ENCODE measurements at places on chromosomes 13 and 19.

DNA sequence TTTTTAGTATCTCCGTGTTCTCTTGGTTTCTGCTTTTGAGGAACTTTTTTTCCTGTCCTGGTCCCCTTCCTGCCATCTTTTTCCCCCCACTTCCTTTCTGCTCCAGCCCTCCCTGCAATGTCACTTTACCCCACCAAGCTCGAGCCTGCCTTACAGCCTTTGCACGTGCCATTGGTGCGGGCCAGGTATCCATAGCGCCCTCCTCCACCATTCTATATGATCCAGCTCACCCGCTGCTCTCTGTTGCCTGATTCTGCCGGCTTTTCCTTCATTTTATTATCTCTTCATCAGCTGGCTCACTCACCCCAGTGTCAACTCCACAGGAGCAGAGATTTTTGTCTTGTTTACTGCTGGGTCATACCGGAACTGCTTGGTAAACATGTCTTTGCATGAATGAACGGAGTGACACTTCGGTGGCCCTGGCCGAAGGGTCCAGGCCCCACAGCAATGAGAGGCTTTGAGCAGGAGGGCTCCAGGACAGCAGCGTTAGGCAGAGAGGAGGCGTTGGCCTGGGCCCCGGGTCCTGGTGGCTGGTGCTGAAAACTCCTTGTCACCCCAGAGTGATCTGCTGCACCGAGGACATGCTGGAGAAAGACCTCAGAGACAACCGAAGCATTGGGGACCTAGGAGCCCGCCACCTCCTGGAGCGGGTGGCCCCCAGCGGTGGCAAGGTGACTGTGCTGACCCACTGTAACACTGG lies 1.2 kb downstream of the MRI1 start:
- DNase-seq = no peak

DNA sequence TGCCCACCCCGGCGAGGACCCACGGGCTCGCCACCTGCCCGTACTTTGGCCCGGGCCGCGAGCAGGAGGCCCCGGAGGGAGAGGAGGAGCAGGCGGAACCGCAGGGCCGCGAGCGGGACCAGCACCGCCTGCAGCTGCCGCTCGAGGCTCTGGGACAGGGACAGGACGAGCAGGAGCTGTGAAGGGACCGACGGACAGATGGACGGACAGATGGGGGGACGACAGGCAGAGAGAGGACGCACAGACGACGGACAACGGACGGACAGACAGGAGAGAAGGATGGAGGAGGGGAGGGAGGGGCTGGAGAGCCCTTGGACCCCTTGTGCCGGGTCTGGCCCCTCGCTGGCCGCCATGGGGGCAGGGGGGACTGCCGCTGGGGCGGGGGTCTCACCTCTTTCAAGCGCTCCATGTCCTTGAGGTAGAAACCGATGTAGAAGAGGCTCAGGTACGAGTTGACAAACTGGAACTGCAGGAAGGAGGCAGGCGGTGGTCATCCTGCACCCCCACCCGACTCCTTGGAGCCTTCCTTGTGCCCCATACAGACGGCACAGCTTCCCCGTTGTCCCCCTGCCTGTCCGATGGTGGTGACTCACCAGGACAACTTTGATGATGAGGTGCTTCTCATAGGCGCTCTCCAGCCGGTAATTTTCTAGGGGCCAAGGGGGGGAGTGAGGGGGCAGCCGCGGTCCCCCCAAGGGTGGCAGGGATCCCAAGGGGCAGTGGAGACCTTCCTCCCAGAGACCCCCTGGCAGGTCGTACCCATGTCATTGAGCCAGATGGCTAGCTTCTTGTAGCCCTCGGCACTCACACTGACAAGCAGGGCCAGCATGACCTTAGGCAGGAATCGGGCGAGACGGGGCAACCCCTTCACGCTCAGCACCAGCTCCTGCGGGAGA lies 5.0 kb downstream of the ANO8 start:
- DNase-seq = no peak

- no peak for DNase-seq
Measured at GRCh38 chr13:50116430-50116973, 101.3 kb downstream of the KCNRG start.

- no peak for DNase-seq
Measured at GRCh38 chr13:113020323-113021080, 51.5 kb downstream of the MCF2L start.

DNA sequence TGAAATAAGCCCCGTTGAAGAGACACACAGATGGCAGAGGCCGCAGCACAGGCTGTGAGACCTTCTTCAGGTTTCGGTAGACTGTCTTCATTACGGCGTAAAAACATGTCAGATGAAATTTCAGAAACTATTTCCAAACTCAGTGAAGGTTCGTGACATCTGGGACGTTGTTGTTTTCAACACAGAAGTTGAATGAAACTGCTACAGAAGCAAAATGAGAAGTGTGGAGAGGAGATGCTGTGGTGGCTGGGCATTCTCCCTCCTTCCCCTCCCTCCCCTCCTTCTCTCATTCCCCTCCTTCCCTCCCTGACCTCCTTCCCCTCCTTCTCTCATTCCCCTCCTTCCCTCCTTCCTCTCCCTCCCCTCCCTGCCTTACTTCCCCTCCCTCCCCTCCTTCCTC lies 113.6 kb downstream of the ATP11A start:
- DNase-seq = no peak

- no peak for DNase-seq
Measured at GRCh38 chr19:5154799-5155426, 185.7 kb downstream of the PTPRS start.

- no peak for DNase-seq
Measured at GRCh38 chr13:44508562-44509077, 67.5 kb downstream of the TSC22D1 start.

DNA sequence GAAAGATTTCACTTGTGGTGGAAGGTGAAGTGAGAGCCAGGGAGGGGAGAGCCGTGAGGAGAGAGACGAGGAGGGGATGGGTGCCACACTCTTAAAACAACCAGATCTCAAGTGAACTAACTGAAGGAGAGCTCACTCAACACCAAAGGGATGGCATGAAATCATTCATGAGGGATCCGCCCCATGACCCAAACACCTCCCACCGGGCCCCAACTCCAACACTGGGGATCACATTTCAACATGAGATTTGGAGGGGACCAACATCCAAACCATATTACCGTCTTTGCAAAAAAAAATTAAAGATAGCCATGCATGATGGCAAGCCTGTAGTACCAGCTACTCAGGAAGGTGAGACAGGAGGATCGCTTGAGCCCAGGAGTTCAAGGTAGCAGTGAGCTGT lies 34.9 kb upstream of the POP4 start:
- DNase-seq = no peak

DNA sequence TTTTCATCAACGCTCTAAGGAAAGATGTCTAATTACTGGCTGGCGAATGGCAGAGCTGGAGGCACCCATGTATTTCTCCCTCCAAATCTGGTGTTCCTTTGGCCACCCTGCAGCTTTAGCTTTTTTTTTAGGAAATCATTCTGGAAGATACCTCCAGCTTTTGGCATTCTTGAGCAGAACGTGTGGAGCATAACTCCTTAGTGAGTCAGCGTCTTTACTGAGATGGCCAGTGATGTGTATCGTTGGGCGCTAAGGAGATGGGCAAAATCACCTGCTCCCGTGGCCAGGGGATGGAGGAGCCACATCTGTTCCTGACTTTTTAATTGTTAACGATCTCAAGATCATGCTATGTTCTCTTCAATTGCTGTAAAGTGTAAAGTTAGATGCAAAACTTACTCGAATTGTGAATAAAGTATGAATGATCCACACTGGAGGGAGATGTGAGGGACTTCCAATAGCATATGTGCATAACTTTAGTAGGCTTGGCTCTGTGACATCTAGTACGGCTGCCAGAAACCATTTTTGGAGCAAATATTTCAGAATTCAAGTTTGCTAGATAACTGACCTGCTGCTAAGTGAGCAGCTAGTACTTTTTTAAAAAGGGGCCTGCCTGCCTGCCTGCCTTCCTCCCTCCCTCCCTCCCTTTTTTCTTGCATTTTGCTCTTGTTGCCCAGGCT lies 24.4 kb upstream of the C1QTNF9 start:
- DNase-seq = no peak

GRCh38 chr19:39359026-39359425 lies 16.8 kb downstream of the SAMD4B start:
- no peak for DNase-seq

GRCh38 chr13:105412171-105412570 lies 1123.3 kb downstream of the EFNB2 start:
- DNase-seq = no peak

GRCh38 chr19:43311706-43312105 lies 41.8 kb upstream of the CD177 start:
- no peak for DNase-seq

DNA sequence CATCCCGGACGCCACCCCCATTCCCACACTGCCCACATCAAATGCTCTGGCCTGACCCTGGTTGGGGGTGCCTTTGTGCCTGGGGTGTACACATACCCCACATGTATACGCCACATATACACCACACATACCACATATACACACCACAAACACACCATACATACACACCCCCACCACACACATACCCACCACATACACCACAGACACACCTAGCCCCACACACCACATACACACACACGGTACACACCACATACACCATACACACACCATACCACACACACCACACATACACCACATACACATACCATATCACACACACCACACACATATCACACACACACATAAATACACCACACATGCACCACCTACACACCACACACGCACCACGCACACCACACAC lies 10.2 kb downstream of the ERFL start:
- DNase-seq = no peak

DNA sequence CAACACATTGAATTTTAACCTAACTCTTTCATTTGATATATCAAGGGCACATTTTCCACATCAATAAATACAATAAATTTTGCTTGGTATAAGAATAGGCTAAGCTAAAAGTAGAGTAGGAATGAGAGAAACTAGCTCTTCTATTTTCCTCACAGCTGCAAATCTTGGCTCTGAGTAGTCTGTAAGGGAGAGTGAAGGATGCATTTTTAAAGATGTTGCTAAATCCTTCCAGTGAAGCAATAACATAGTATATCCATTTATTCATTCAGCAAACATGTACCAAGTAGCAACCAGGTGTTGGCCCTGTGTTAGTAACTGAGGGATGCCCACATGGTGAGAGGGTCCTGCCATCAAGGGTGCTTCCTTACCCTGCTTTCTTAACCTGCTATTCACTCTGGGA lies 799.9 kb downstream of the PCDH9 start:
- no peak for DNase-seq

GRCh38 chr13:49315756-49316482 lies 68.2 kb downstream of the CDADC1 start:
- no peak for DNase-seq

DNA sequence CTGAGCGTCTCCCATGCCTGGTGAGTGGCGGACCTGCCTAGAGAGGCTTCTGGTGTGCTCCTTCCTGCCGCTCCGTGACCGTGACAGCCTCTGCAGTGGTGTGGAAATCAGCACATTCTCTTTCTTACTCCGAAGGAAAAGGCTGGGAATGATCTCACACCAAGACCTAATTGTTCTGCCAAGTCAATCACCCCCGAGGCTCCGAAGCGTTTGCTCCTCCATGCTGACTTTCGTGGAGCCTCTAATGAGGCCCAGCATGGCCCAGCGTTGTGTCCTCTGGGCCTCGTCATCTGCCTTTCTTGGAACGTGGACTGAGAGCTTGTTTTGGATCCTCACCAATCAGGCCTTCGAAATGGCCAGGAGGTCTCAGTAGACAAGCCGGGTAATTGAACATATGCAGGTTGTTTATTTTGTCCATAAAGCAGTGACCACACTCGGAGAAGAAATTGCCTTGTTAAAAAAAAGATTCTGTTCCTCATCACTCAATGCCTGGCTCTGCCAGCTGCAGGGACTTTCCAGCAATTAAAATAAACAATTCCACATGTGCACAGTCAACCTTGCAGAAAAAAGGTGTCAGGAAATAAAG lies 107.1 kb downstream of the UBL3 start:
- DNase-seq = no peak

DNA sequence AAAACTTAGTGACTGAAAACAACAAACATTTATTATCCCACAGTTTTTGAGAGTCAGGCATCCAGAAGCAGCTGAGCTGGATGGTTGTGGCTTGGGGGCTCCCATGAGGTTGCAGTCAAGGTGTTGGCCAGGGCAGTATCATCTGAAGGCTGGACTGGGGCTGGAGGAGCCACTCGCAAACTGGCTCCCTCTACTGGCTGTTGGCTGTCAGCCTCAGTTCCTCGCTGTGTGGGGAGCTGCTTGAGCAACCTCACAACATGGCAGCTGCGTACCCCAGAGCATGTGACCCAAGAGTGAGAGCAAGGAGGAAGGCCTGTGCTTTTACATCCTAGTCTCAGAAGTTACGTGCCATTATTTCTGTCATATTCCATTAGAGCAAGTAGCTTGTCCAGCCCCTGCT lies 9.7 kb downstream of the YJU2 start:
- DNase-seq = no peak

DNA sequence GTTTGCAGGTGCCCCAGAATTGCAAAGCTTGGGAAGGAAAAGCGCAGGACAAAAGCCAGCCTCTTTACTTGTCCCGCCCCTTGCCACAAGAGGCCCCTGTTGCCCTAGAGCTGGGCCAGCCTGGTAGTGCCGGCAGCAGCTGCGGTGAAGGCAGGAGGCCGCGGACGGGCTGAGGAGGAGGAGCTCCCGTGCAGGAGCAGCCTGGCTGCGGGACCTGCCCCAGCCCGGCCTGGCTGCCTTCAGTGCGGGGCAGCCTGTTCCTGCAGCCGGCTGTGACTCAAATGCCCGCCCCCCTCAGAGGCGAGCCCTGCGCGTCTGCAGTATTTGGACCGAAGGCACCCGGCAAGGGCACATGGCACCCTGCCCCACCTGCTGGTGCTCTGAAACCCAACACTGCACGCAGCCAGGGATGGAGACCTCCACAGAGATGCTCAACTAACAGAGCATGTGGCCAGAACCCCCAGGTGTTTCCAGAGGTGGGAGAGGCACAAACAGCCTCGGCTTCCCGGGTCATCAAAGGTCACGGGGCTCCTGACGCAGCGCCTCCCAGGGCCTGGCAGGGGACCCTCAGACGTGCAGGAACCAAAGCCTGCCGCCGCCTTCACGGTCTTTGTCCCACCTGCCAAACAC lies 29.7 kb downstream of the NAXD start:
- peak; percentile 64 for DNase-seq

DNA sequence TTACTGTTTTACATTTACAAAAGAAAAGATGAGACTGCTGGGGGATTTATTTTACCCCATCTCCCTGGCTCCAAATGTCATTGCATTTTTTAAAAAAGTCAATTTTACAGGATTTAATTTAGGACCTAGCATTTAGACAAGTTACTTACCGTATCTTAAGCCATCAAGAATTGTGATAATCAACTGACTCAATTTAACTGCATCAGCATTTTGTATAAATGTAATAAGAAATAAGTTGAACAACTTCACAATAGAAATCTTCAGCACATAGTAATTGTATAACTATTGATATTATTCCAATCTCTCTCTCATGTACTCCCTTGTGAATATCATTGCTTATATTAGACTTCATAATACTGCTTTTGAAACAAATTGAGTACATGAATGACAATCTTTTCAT lies 907.5 kb upstream of the SLC10A2 start:
- DNase-seq = no peak
